ENCODE measurements at places on chromosomes 12 and 14.
A peak's percentile ranks its signal among the peaks of the same experiment; 100 is the strongest.

- DNase-seq, result no peak
Observed at GRCh38 chr12:45907955-45908354, 82.4 kb downstream of the SCAF11 start.

GRCh38 chr14:44910821-44911220, 50.9 kb downstream of the KLHL28 start:
- DNase-seq, result no peak

GRCh38 chr12:119117936-119118335, 60.8 kb upstream of the HSPB8 start:
- no peak for DNase-seq

DNA sequence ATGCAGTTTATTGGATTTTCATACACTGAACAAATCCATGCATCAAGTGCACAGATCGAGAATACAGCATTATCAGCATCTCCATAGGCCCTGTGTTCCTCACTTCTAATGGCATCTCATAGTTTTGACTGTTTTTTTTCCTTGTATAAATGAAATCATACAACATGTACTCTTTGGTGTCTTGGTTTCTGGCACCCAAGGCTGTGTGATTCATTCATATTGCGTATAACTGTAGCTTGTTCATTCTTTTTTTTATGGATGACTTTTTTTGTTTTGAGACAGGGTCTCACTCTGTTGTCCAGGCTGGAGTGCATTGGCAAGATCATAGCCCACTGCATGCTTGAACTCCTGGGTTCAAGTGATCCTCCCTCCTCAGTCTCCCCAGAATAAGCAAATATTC, 14.3 kb downstream of the RASSF8 start:
- DNase-seq, result no peak

- no peak for DNase-seq
Observed at GRCh38 chr12:111063295-111064026, 143.1 kb upstream of the MYL2 start.

GRCh38 chr12:65122703-65123102, 1.6 kb upstream of the WIF1 start:
- peak; percentile 37 for DNase-seq

- no peak for DNase-seq
Observed at GRCh38 chr12:51343201-51343600, 3.3 kb downstream of the CELA1 start.

- DNase-seq, result no peak
Observed at GRCh38 chr12:41074473-41074769, 113.7 kb upstream of the PDZRN4 start.

GRCh38 chr12:107328442-107329133, 235.2 kb upstream of the CRY1 start:
- DNase-seq, result no peak

DNA sequence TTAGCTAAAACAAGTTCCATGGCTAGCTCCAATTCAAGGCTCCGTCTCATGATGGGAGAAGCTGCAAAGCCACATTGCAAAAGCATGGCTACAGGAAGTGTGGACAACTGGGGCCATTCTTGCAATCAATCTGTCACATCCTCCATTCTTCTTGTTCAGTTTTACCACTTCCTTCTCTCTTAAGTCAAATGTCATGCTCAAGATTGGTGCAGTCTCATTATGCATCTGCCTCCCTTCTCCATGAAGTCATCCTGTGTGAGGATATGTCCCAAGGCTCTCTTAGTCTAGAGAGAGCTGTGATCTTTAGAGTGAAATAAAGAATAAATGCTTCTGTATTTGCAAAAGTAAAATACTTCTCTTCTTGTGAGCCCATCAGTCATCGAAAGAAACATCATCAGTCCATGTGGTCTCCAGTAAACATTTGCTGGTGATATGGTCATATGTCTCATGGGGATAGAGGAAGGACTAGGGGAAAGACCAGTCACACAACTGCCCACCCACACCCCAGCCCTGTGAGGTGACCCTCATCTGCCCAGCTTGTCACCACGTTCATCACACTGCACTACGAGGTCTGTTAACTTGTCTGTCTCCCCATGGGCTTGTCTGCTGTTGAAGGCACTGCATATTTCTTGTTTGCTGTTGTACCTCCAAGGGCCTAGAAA, 303.0 kb downstream of the NUAK1 start:
- DNase-seq, result no peak

GRCh38 chr12:65051218-65051617, 69.9 kb downstream of the WIF1 start:
- no peak for DNase-seq

DNA sequence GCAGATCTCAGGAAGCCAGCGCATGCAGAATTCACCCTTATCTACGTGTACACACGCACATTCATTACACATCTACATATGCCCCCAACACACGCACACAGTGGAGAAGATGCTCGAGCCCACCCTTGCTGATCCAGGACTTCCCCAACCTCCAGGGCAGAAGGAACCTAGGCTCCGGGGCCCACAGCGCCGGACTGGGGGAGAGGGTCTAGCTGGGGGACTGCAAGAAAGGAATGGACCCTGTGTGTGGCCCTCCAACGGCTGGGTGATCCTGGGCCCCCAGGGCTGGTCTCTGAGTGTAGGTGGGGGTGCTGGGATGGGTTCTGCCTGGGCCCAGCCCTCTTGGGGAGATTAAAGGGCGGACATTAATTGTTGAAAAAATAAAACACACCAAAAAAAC, 128.1 kb upstream of the C14orf180 start:
- no peak for DNase-seq

DNA sequence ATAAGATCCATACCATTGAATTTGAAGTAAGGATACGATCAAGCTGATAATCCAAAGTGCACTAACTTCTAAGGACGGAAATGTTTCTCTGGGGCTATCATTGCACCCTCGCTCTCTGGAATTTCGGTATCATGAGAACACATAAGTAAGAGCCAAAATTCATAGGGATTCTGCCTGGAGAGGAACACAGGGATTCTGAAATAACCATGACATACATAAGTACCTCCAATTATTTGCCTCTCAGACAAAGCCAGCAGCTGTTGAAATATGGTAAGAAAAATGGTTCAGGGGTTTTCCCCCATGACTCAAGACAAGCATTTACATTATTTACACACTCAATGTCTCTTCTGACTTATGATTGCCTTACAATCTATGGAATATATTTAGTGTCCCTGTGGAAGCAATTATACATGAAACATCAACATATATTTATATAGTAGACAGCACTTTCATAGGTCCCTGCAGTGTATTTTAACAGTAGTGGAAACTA, 1123.6 kb upstream of the SEL1L start:
- no peak for DNase-seq

DNA sequence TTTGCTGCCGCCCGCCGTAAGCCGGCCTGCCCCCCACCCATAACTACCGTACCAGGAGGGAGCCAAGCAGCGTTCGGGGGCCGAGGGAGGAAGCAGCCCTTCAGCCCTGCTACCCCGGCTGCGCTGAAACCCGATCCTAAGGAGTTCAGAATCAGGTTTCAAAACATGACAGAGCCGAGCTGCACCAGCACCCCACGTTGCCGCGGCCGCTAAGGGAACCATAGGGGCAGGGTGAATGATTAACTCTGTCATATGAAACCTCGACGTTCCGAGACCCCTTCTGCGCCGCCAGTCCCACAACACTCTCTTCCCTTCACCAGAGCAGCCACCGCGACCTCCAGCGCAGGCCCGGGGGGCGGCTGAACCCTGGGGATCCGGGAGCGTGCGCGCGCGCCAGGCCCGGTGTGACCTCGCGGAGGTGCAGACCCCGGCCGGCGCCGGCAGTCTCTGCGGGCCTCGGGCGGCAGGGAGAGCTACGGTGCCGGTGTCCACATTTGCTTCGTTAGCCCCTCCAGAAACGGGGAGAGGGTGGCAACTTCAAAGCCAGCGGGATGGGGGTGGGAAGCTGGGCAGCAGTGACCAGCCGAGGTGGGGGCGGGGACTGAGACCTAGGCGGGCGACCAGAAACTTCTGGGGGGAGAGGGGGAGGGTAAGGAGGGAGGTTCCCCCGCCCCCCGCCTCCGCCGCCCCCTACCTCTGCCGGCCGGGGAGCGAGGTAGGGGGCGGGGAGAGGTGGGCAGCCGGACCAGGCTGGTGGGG, 1.6 kb downstream of the SIX4 start:
- peak; percentile 63 for DNase-seq

DNA sequence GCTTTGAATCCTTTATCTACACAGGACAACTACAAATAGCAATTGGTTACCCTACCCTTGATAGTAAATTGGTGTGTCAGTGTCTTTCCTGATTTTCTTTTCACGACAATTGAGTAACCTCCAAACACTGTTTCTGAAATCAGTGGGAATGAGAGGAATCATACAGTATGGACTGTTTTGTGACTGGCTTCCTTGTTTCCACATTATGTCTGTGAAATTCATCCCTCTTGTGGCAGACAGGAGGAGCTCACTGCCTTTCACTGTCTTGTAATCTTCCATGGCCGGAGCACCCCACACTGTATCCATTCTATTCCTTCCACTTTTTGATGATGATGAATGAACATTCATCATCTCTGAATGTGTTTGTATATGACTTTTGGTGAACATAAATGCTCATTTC, 164.0 kb upstream of the PZP start:
- no peak for DNase-seq

DNA sequence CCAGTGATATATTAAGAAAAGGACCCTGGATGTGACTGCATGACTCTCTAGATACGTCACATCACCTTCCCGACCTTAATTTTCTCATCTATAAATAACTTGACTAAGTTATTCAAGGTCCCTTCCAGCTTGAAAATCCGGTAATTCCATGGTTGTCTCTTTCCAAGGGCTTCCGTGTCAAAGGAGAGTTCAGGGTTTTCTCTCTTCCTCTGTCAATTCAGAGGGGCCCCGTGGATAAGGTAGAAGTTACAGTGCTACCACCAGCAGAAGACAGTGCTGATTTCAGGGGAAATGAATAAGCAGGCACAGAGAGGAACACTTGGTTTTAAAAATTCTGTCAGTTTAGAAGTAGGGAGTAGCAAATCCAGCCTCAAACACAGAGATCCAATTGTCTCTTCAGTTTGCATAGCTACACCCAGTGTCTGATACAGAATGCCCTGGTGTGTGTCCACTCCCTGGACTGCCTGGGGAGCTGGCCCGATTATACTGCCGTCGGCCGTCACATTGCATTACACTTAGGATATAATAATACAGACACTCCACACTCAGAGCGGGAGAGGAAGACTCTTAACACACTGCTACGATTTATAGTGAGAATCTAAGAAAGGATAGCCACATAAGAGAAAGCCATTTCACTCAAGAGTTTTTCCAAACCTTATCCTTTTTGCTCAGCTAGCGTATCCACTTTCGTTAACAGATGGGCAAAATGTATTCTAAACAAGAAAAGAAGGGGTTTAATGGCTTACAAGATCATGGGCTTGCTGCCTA, 54.7 kb upstream of the GTF2A1 start:
- no peak for DNase-seq

GRCh38 chr12:123358035-123358434, 6.6 kb downstream of the SBNO1 start:
- no peak for DNase-seq

GRCh38 chr14:100147181-100147631, 12.2 kb downstream of the DEGS2 start:
- DNase-seq, result peak; percentile 15

- no peak for DNase-seq
Observed at GRCh38 chr12:105573574-105573973, 243.1 kb downstream of the C12orf75 start.

Measured in NCI-H510A treated with DMSO at 0.1 percent for 48 hours (cell line).